Sigmoid colon (tissue), 7 donors: ENCODE measurements at places on chromosomes 1 and 21. TPM values are rescaled to one million over a fixed set of nuclear protein-coding genes. Genes with fewer than 3 reads are reported as not detected.

CYP2J2 gene
- total RNA-seq: not detected

- no peak for DNase-seq
These were observed 30.6 kb downstream of the FAF1 start for GRCh38 chr1:50929376-50929958.

DNA sequence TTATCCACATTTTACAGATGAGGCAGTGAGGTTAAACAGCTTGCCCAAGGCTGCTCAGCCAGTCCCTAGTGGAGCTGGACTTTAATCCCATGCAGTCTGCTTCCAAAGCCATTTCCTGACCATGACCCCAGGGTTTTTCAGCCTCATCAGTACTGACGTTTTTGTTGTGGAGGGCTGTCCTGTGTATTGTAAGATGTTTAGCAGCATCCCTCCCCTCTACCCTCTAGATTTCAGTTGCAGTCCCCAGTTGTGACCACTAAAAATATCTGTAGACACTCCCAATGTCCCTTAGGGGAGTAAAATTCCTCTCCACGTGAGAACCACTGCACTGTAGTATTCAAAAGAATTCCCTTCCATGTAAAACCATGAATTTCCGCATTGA, 30.2 kb upstream of the C1orf105 start:
- no peak for DNase-seq

GRCh38 chr1:226195144-226195543, 8.6 kb upstream of the ACBD3 start:
- DNase-seq: no peak

DNA sequence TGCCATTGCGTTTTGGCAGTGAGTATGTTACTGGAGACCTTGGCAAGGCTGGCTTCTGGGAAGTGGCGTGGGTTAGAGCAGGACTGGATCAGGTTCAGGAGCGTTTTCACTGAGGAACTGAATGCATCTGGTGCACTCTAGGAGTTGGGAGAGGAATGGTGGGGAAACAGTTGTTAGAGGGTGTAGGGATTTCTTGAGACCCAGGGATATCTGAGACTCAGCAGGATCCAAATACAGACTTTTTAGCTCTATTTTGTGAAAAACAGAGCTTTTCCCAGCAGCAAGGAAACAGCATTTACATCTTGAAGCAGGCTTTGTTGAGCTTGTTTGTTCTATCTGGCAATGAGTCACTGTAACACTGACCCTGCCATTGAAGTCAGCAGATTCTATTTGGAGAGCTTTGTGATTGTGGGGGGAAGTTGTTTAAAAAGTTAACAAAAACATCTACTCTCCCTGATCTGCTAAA, 56.9 kb upstream of the NRIP1 start:
- DNase-seq: no peak

KCND3 gene
- total RNA-seq: 18.3 TPM

MYOC gene
- total RNA-seq: 12.2 TPM

DNA sequence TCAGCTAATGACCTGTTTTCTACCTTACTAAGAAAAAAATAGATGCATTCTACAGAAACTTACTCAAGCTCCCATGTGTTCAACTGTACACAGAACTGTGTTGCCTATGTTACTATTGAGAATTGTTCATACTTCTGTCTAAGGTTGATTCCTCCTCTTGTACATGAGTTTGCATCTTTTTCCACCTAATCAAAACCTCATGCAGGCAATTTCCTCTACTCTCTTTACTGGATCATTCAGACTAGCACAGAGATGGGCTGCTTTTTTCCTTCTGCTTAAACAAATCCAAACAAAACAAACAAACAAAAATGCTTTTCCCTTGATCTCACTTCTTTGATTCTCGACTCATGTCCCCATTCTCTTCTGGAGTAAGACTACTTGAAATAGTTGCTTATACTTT, 58.8 kb upstream of the PTGFR start:
- DNase-seq: no peak
